ENCODE measurements at places on chromosomes 12 and 14.

DNA sequence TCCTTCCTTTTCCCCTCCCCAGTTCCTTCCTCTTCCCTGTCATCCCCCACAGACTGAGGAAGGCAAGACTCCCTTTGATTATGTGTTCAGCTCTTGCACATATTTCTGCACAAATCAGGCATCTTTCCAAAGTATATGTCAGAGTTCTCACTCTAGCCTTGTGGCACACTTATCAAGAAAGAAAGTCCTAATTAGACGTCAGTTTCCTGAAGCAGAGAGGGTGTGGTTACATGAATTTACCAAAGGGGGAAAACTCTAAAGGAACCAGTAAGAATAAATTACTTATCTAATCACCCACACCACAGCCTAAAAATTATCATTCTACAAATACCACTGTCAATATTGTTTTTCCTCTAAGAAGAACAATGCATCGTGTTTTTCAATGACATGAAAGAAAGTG is 120.7 kb upstream of the GRIP1 start:
- no peak for DNase-seq

DNA sequence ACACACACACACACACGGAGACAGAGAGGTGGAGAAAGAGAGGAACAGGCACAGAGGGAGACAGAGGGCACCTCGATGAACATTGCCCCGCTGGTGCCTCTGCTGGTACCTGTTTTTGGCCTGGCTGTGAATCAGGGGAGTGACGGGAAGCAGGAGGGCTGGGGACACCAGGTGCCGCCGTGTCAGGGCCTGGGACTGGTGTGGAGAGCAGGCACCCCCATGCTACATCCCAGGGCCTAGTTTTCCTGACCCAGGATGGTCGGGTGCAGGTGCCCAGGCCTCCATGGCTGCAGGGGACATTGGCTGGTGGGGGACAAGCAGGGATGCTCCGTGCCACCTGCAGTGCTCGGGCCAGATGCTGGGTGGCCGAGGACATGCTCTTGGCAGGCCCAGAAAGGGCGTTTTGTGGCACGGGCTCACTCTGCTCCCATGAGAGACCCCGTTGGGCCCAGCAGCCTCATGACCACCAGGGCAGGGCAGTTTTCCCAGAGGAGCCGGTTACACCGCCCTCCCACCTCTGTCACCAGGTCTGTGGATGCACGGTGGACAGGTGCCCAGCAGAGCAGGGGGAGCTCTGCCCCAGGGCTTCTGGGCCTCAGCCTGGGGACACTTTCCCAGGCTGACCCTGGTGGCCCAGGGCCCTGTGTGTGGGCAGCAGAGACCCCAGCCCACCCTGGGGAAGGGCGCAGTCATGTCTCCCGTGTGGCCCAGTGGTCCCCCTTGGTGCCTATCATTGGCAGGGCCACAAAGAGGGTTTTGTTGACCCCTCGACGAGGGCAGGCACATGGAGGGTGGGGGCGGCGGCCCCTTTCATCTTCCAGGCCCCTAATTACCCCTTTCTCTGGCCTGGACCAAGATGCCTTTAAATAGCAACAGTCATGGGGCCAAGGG is 207.5 kb upstream of the RTL1 start:
- no peak for DNase-seq

DNA sequence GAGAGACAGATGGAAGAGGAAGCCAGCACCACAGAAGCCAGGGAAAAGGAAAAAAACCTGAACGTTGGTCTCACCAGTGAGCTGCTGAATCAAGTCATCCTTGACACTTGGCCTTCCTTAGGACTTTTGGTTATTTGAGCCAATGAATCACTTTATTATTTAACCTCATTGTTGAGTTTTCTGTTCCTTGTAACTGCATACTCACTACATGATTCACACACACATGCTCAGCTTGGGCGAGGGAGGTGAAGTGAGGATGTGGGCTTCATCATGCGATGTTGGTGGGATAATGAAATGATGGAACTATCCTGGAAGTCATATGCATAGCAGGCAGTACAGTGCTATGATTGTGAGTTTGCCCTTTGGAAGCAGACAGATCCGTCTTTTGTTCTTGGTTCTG is 40.6 kb upstream of the RPH3A start:
- DNase-seq: no peak

DNA sequence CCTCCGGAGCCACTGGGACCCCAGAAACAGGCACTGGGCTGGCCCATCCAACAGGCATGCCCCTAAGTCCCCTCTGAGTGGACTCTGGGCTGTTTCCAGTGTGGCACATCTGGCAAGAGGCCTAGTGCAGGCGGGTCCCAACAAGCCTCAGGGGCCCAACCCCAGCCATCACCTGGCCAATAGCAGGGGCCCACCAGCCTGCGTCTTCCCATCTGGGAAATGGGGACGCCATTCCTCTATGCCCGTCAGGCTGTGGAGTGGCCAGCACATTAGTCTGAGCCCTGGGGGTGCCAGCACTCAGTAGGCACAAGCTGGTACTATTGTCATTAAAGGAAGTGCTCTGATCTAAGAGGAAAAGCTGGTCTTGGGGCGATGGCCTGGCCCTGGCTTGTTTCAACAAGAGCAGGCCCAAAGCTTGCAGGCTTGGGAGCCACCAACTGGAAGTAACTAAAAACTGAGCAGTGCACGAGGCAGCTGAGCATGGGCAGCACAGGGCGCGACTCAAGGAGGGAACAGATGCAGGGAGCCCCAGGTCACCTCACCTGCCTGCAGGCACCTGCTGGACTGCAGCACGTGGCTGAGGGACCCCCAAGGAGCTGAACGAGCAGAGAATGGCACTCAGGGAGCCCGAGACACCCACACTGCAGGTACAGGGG is 8.4 kb downstream of the DEGS2 start:
- DNase-seq: no peak

GRCh38 chr12:49881415-49882247 is 22.1 kb downstream of the FAIM2 start:
- DNase-seq: no peak

GRCh38 chr12:65364046-65364445 is 85.6 kb downstream of the MSRB3 start:
- DNase-seq: no peak

- no peak for DNase-seq
Measured at GRCh38 chr12:104163631-104164030, 25.6 kb upstream of the NFYB start.
